ENCODE measurements at places on chromosomes 1 and 21. TPM values are rescaled to one million over a fixed set of nuclear protein-coding genes. Genes with fewer than 3 reads are reported as not detected.

The TMCO4 gene
- total RNA-seq: 8.9 TPM

The SMPDL3B gene
- total RNA-seq: 0.12 TPM

The ID3 gene
- total RNA-seq: 12.9 TPM

The KRTAP19-5 gene
- not detected for total RNA-seq
